ENCODE measurements at places on chromosomes 1 and 21.

GRCh38 chr21:26140164-26140579, 30.4 kb downstream of the APP start:
- peak; percentile 83 for DNase-seq

DNA sequence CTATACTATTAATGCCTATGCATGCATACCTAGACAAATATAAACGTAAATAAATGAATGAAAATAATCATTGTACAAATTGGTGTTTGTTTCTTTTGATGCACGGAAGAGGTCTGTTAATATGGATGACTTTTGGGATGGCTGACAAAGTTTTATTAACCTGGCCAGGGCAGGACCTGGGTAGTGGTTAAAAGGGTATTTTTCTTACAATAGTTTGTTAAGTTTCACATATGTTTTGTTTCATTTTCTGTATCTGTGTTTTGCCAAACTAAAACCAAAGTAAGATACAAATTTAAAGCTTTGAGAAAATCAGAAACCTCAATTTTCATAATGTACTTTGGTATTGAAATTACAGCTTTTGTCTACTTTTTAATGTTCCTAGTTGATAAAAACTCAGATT, 222.7 kb upstream of the OLFM3 start:
- DNase-seq = no peak

DNA sequence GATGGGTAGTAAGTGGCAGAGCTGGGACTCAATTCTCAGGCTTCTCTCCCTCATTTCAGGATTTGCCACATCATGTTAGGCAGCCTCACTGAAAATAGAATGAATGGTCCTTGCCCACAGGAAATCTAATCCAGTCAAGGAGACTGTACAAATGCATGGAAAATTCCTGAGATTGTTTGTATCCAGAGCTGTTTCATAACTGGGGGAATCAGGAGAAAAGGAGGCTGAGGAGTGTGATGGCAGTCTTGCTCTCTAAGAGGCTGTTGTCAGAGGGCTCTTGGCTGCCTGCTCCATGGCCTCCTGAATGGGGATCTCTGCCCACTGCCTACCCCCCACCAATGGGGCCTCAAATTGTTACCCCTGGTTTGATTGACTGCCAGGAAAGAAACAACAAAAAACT, 141.9 kb upstream of the TNR start:
- peak; percentile 60 for DNase-seq

- DNase-seq = peak; percentile 66
Observed at GRCh38 chr1:107626073-107626796, 338.7 kb downstream of the VAV3 start.

DNA sequence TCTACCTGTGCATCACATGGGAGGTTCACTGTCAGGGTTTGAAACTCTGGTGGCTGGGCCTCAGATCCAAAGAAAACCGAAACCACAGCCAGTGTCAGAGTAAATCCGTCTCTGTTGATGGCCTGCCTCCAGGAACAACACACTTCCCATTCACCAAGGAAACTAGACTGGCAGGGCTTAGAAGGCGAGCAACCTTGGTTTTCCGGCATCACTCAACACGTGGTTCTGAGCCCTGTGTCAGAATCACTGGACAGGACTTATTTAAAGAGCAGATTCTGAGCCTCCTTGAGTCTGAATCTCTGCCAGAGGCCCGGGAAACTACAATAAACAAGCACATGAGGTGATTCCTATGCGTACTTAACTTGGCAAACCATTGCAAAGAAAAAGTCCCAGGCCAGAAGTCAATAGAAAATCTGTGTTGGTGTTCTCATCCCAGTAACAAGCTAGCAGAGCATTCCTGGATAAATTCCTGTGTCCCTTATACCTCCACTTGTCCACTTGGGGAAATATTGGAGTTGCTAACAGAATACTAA, 70.0 kb downstream of the KCTD3 start:
- DNase-seq = peak; percentile 74

DNA sequence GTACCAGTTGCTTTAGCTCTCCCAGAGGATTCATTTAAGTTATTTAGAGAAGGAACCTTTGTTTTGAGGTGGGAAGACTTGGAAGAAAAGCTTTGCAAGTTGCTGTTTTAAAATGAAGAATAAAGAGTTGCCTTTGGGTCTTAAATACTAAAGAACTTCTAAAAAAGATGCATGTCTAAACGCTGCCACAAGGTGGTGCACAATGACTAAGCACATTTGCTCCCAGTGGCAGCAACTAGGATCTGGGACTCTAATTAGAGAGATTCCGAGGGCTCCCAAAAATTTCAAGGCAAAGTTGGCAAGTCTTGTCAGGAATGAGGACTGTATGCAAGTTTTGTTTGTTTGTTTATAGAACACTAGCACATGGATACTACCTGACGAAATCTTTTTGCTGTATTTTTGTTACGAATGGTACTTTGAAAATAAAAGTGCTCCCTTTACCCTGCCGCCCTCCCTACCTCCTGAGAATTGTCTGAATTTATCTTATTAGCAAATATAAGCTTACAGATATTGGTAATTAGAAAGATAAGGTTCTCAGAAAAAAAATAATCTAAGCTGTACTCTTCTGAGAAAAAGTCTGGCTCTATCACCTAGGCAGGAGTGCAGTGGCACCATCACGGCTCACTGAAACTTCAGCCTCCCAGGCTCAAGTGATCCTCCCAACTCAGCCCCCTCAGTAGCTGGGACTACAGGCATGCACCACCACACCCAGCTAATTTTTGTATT, 121.8 kb downstream of the HFM1 start:
- DNase-seq = peak; percentile 78

All from AG10803 (cell line).